Activated CD8-positive, alpha-beta memory T cell treated with anti-CD3 and anti-CD28 coated beads, Interleukin-2, amount 10 ng/mL, durations not matched to agents 7 days and 5 days (primary cell): ENCODE measurements at places on chromosomes 2 and 18. TPM values are rescaled to one million over a fixed set of nuclear protein-coding genes. Genes with fewer than 3 reads are reported as not detected.
A peak's percentile ranks its signal among the peaks of the same experiment; 100 is the strongest.

Gene DSC3
- not detected for total RNA-seq

Gene RSAD2
- 83.0 TPM for total RNA-seq

Gene CCDC74B
- total RNA-seq, result 0.23 TPM

Gene MEP1B
- not detected for total RNA-seq

Gene EVA1A
- total RNA-seq, result not detected

Gene LIMS3
- total RNA-seq, result 0.93 TPM

Gene C2orf66
- total RNA-seq, result not detected

Gene FOXI3
- total RNA-seq, result not detected

Gene PHLPP1
- total RNA-seq, result 9.8 TPM

Gene VWC2L
- not detected for total RNA-seq

Gene TAF1B
- total RNA-seq, result 29.5 TPM

Gene SLC19A3
- total RNA-seq, result not detected

DNA sequence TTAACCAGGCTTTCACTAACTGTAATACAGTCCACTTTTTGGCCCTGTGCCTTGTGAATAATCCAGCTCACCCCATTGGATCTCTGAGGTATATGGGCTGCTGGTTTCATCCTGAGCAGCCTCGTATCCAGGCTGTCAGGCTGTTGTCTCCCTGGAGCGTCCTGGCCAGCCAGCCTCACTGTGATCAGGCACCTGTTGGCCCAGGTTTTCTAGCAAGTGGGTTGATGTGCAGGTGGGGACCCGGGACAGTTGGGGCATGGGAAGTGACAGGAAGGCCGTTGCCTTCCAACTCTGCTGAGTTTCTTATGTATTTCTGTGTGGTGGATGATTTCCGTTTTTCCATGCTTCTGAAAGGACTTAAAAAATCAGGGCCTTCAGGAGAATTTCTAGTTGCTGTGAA is 132.4 kb downstream of the ACOXL start:
- peaks cover 73% of the 10 kb centered on the region for H3K4me1 ChIP-seq
- peak overlapping the region; percentile 83 for H3K27ac ChIP-seq
- peaks cover 3% of the 10 kb centered on the region for H3K36me3 ChIP-seq
- peak overlapping the region; percentile 38 for H3K4me3 ChIP-seq
- DNase-seq, result no peak

DNA sequence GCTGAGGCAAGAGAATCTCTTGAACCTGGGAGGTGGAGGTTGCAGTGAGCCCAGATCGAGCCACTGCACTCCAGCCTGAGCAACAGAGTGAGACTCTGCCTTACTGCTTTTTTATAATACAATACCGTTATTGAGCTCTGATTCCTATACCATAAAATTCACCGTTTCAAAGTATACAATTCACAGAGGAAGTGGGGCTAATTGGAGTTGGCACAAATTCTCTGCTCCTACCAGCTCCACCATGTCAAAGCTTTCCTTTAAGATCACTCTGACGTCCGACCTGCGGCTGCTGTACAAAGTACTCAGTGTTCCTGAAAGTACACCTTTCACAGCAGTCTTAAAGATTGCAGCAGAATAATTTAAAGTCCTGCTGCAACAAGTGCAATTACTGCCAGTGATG is 29.6 kb upstream of the CYBRD1 start:
- H3K27ac ChIP-seq, result no peak overlapping the region
- no peak overlapping the region for H3K4me3 ChIP-seq
- DNase-seq, result no peak
- H3K27me3 ChIP-seq, result no peaks in the 10 kb centered on the region

DNA sequence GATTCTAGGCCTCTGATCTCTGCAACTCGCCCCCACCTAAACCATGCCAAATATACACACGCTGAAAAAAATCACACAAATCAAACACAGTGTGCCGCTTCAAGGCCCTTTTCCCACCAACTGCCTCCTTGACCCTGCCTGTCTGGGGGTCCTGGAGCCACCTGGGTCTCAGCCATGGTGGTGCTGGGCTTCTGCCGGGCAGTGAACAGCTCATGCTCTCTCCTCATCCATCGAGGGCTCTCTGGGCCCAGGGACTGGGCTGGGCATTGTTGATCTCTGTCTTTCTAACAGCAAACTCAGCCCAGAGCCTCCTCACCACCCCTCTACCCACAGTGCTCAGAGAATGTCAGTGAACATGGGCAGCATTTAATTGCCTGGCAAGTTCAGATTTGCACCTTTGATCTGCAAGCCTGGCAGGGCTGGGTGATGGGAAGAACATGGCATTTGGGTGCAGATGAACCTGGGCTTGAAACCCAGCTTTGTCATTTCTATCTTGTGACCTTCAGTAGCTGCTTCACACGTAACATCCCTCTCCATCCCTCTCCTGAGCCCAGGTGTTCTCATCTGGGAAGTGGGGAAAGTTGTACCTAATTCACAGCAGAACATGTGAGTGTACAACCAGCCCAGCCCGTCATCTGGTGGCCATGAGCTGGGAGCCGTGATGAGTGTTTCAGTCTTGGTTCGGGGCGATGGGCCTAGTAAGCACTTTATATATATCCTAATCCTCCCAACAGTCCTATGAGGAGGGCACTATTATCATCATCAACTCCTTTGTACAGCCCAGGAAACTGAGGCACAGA is 46.1 kb downstream of the SDC1 start:
- H3K27me3 ChIP-seq, result peaks cover 9% of the 10 kb centered on the region
- H3K4me1 ChIP-seq, result no peaks in the 10 kb centered on the region
- H3K36me3 ChIP-seq, result no peaks in the 10 kb centered on the region
- DNase-seq, result no peak
- no peak overlapping the region for H3K4me3 ChIP-seq

- peaks cover 3% of the 10 kb centered on the region for H3K27me3 ChIP-seq
- H3K36me3 ChIP-seq, result no peaks in the 10 kb centered on the region
- H3K27ac ChIP-seq, result no peak overlapping the region
Measured at GRCh38 chr2:227805578-227805977, 8.1 kb upstream of the CCL20 start.

DNA sequence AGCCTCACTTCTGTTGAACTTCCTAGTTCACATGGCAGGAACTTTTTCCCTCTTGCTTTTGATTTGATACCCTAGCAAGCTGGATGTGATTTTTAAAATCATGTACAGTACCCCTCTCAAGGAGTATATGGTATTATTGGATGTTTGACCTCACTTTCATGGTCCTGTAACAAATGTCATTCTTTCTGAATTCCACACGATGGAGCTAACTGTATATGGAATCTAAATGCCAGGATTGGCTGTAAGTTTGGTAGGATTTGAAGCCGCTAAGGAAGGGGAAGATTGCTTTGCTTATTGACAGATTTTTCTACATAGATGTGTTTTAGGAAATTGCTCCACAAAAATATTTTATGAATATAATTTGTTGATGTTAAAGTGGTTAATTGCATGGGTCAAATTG is 18.3 kb downstream of the MAIP1 start:
- H3K27ac ChIP-seq, result no peak overlapping the region
- H3K27me3 ChIP-seq, result no peaks in the 10 kb centered on the region
- peaks cover 3% of the 10 kb centered on the region for H3K36me3 ChIP-seq
- H3K4me3 ChIP-seq, result no peak overlapping the region

DNA sequence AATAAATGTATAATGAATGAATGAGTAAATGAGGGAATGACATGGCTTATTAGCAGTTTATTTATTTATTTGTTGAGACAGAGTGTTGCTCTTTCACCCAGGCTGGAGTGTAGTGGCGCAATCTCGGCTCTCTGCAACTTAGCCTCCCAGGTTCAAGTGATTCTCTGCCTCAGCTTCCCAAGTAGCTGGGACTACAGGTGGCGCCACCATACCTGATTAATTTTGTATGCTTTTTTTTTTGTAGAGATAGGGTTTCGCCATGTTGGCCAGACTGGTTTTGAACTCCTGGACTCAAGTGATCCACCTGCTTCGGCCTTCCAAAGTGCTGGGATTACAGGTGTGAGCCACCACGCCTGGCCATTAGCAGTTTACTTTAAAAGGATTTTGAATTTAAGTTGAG is 100.3 kb upstream of the CAVIN2 start:
- no peaks in the 10 kb centered on the region for H3K36me3 ChIP-seq
- no peak overlapping the region for H3K4me3 ChIP-seq
- no peak for DNase-seq
- H3K27me3 ChIP-seq, result peaks cover 22% of the 10 kb centered on the region

DNA sequence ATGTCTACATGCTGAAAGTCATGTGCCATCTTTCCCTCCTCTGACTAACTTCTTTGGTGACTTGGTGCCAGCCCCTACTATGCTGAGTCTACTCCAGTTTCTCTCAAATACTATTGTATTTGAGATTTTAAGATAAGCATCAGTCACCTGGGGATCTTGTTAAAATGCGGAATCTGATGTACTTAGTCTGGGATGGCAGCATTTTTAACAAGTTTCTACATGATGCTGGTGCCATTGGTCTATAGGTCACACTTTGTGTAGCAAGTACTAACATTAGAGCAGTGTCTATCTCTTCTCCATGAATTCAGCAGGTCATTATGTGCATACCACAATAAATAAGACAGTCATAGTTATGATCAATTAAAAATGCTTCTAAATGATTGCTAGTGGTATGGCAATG is 106.9 kb downstream of the CERS6 start:
- peaks cover 6% of the 10 kb centered on the region for H3K36me3 ChIP-seq
- no peak for DNase-seq
- H3K4me1 ChIP-seq, result no peaks in the 10 kb centered on the region

GRCh38 chr2:191691016-191691735 is 13.2 kb downstream of the NABP1 start:
- no peaks in the 10 kb centered on the region for H3K27me3 ChIP-seq
- H3K27ac ChIP-seq, result no peak overlapping the region
- peak; percentile 63 for DNase-seq
- no peak overlapping the region for H3K4me3 ChIP-seq
- peaks cover 28% of the 10 kb centered on the region for H3K36me3 ChIP-seq

- no peaks in the 10 kb centered on the region for H3K36me3 ChIP-seq
- no peaks in the 10 kb centered on the region for H3K4me1 ChIP-seq
- no peak overlapping the region for H3K4me3 ChIP-seq
- no peak overlapping the region for H3K27ac ChIP-seq
Measured at GRCh38 chr2:219480004-219480403, 18.7 kb upstream of the GMPPA start.

DNA sequence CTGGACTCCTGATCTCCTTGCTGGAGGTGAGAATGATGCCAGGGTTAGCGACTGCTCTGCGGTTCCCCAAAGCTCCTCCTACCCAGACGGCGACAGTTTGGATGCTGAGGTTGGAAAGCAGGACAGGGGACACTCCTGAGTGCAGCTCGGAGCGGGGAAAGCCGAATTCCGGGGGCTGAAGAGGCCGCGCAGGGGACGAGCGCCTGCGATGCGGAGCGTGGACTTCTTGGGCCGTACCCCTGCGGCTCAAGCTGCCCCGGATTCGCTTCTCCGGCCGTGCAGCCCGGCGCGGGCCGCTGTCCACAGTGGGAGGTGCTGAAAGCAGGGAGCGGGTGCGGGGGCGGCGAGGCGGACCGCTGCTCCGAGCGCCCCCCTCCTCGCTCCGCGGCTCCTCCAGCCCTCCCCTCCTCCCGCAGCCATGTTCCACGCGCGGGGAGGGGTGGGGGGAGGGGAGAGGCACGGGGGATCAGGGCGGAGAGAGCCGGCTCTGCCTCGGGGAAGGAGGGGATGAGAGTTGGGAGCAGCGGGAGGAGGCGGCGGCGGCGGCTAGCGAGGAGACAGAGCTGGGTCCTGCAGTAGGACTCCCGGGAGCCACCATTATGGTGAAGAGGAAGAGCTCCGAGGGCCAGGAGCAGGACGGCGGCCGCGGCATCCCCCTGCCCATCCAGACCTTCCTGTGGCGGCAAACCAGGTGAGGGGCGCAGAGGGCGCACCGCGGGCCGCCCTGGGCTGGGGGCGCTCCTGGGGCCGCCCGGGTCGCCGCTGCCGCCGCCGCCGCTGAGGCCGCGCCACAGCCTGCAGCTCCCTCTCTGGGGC is at the start of gene UNC80:
TSS of gene UNC80 (plus strand) at position 359 of the 816 bp plus-strand sequence. CDS start at position 600, 241 bp downstream.
- peaks cover 21% of the 10 kb centered on the region for H3K27me3 ChIP-seq
- no peak within 1 kb of the TSS for H3K27ac ChIP-seq
- DNase-seq, result peak; percentile 41
- no peak within 1 kb of the TSS for H3K4me3 ChIP-seq
- no peaks in the 10 kb centered on the region for H3K36me3 ChIP-seq

- peaks cover 12% of the 10 kb centered on the region for H3K4me1 ChIP-seq
- H3K27ac ChIP-seq, result no peak overlapping the region
- H3K27me3 ChIP-seq, result peaks cover 12% of the 10 kb centered on the region
- no peak for DNase-seq
- H3K4me3 ChIP-seq, result no peak overlapping the region
Measured at GRCh38 chr2:157196956-157197355, 60.5 kb upstream of the GALNT5 start.
